Stimulated activated CD8-positive, alpha-beta memory T cell treated with anti-CD3 and anti-CD28 coated beads, Interleukin-7, amount 100 ng/mL, for 1 hour (primary cell): ENCODE measurements at places on chromosomes 12 and 14.

DNA sequence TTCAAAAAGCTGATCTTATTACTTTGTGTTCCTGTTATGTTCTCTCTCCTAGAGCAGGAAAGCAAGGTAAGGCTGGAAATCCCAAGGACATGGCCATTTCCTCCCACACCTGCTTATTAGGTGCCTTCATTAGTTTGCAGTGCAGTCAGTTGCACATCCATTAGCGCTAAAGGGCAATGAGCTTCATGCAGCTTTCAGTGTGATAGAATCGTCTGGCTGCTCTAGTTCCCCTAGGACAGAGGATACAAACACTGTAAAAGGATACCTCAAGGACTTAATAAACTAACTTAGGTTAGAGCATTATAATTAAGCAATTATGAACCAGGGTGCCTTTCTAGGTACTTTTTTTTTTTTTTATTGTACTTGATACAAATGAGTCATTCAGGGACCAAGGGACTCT lies 21.1 kb downstream of the TMEM117 start:
- no peak for DNase-seq

GRCh38 chr12:77343291-77343690 lies 277.9 kb upstream of the E2F7 start:
- no peak for DNase-seq

DNA sequence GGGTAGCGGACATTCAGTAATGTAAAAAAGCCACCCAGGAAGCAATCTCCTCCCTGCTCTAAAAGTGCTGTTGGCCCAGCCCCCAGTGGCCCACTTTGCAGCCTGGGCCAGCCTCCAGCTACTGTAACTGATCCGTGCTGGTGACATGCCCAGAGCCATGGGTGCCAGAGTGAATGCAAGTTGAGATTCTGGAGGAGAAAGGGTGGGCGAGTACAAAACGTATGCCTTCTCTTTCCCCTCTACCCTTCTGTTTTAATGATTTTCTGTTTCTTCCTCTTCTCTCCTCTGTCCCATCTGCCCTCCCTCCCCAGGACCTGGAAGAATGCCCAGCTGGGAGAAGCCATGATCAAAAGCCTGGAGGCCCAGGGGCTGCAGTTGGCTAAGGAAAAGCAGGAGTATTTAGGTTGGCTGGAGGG lies 16.9 kb downstream of the PLEKHD1 start:
- DNase-seq = no peak

DNA sequence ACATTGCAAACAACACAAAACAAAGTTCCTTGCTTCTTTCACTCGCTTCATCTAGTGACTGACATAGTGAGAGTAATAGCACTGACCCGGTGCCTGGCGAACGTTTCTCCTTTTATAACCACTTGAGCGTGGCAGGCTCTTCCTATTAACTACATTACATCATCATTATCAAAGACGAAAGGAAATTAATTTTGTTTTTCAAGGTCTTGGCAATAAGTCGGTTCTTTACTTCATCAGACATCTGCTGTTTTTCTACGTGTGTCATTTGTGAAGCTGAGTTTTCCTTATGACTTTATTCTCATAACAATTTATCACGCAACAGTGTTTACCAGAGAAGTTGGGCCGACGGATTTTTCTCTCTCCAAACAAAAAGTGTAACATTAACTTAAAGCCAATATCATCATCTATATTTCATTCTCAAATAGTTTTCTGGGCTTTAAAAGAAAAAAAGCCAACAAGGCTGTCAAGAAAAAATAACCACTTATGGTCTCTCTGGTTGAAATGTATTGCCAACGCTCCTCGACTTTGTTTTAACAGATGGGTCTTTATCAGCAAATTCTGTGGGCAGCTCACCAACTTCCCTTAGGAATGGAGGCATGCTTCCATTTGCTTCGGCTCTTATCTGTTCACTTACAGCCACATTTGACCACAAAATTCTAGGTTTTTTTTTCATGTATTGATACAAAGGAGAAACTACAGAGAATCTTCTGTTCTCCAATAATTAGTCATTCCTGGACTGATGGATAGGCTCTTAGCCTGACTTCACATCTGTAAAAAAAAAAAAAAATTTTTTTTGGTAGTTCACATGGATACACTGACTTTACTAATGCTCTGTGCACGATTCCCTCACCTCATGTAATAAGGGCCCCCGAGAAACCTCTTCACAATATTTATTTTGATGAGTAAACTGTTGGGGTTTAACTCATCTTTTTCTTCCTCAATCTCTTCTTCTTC lies 97.1 kb upstream of the CDKN3 start:
- no peak for DNase-seq

DNA sequence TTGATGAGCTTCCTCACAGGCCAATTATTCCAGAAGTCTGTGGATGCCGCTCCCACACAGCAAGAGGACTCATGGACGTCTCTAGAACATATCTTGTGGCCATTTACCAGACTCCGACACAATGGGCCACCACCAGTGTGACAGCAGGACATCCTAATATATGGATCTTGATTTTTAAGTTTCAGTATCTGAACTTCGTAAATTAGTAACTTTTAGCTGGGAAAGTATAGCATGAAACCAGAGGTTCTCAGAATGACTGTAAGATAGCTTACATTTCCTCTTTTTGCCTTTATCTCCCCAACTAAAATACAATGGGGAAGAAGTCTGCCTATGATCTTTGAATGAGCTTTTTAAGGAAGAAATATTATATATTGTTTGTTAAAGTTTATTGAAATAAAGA lies 87.0 kb downstream of the DNAI7 start:
- DNase-seq = no peak

DNA sequence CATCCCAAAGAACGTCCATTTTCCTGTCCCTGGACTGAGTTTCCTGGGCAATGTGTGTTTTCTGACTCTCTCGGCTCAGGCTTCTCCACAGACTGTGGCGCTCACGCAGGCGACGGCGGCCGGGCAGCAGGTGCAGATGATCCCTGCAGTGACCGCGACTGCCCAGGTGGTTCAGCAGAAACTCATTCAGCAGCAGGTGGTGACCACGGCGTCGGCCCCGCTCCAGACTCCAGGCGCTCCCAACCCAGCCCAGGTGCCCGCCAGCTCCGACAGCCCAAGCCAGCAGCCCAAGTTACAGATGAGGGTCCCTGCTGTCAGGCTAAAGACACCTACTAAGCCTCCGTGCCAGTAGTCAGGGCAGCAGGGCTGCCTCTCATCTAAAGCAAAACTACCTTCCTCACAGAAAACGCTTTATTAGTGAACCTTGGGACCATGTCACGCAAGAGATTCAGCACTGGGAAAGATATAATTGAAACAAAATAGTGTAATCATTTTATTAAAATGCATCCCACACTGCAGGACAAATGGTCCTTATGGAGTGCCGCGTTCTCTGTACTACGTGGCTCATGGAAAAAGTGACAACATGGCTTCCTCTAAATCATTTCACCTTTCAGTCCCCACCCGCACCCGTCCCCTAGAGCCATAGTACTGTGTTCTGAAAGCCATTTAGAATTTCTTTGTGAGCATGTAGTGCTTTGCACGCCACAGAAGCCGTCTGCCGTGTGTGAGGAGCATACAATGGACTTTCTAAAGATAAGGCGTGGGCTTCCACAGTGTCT lies 66.6 kb downstream of the DDX51 start:
- no peak for DNase-seq

GRCh38 chr14:41986700-41987099 lies 380.0 kb downstream of the LRFN5 start:
- no peak for DNase-seq
